ENCODE measurements at places on chromosomes 16 and 17. TPM values are rescaled to one million over a fixed set of nuclear protein-coding genes. Genes with fewer than 3 reads are reported as not detected.
A peak's percentile ranks its signal among the peaks of the same experiment; 100 is the strongest.

FBXO39 gene
- not detected for total RNA-seq

OR1G1 gene
- not detected for total RNA-seq

RAD51C gene
- 3.7 TPM for total RNA-seq

CDYL2 gene
- total RNA-seq, result 6.0 TPM

DNA sequence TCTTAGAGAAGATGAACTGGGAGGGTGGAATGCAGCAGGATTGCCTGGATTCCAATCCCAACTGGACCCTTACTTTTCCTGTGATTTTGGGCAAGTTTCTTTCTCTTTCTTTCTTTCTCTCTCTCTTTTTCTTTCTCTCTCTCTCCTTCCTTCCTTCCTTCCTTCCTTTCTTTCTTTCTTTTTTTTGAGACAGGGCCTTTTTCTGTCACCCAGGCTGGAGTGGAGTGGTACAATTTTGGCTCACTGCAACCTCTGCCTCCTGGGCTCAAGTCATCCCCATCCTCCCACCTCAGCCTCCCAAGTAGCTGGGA is 20.5 kb downstream of the CDH1 start:
- DNase-seq, result no peak

GRCh38 chr16:28526201-28527099 is 12.3 kb downstream of the NUPR1 start:
- peak; percentile 64 for DNase-seq

Data from pancreas (tissue), 10 donors.